ENCODE measurements at places on chromosomes 1 and 21. TPM values are rescaled to one million over a fixed set of nuclear protein-coding genes. Genes with fewer than 3 reads are reported as not detected.
A peak's percentile ranks its signal among the peaks of the same experiment; 100 is the strongest.

Gene OSCP1
- total RNA-seq, result 28.6 TPM

Gene SFT2D2
- 70.3 TPM for total RNA-seq

Gene IPP
- 12.0 TPM for total RNA-seq

Gene SH2D1B
- total RNA-seq, result 0.61 TPM

- peaks cover 6% of the 10 kb centered on the region for H3K36me3 ChIP-seq
- peak; percentile 74 for DNase-seq
- H3K4me3 ChIP-seq, result no peak overlapping the region
- H3K27me3 ChIP-seq, result no peaks in the 10 kb centered on the region
- H3K4me1 ChIP-seq, result no peaks in the 10 kb centered on the region
Measured at GRCh38 chr1:37486680-37487618, 12.6 kb downstream of the ZC3H12A start.

GRCh38 chr1:208180421-208180820 is 63.8 kb downstream of the PLXNA2 start:
- H3K27ac ChIP-seq, result no peak overlapping the region
- no peaks in the 10 kb centered on the region for H3K27me3 ChIP-seq
- H3K4me1 ChIP-seq, result peaks cover 21% of the 10 kb centered on the region
- no peaks in the 10 kb centered on the region for H3K36me3 ChIP-seq
- H3K4me3 ChIP-seq, result no peak overlapping the region
- DNase-seq, result peak; percentile 77

- H3K27me3 ChIP-seq, result peaks cover 31% of the 10 kb centered on the region
- no peak overlapping the region for H3K4me3 ChIP-seq
- peak; percentile 17 for DNase-seq
- H3K36me3 ChIP-seq, result no peaks in the 10 kb centered on the region
- H3K4me1 ChIP-seq, result no peaks in the 10 kb centered on the region
Measured at GRCh38 chr1:211133393-211133835, 534 bp downstream of the KCNH1 start.

- no peak overlapping the region for H3K27ac ChIP-seq
- no peaks in the 10 kb centered on the region for H3K4me1 ChIP-seq
- no peaks in the 10 kb centered on the region for H3K36me3 ChIP-seq
- H3K4me3 ChIP-seq, result no peak overlapping the region
- no peaks in the 10 kb centered on the region for H3K27me3 ChIP-seq
- no peak for DNase-seq
Measured at GRCh38 chr1:74766579-74766978, 33.6 kb downstream of the TYW3 start.

Data from lung (tissue), 17 donors.